Activated CD4-positive, alpha-beta T cell treated with anti-CD3 and anti-CD28 coated beads for 4 hours (primary cell): ENCODE measurements at places on chromosomes 5 and 9.

DNA sequence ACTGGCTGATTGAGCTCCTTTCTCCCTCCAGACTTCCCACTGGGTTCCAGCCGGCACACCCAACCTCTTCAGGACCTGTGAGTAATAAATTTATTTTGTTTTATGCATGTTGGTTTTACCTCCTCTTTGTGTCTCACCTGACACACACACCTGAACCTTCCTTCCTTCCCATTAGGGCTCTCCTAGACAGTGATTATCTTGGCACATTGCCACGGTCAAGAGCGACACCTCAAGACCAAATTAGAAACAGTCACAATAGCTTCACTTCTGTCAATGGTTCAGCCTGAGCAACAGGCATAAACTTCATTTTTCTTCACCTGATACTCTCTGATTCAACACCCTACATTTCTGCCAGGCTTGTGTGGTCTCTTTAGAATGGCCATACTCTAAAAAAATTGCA is 296.3 kb upstream of the SMARCA2 start:
- no peak for DNase-seq

DNA sequence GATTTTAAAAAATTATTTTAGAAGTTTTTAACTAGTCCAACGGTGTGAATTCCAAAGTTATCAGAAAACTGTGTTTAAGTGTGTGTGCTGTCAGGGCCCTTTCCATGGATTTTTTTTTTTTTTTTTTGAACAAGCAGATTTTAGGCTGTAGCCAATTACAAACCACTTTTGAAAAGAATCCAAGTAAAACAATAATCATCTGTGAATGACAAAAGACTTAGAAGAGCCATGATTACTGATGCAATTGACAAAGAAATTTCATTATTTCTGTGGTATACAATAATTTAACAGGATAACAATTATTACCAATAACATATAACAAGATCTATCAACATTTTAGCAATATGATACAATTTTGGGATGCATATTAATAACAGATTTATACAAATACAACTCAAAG is 16.2 kb upstream of the PAIP1 start:
- DNase-seq: no peak

DNA sequence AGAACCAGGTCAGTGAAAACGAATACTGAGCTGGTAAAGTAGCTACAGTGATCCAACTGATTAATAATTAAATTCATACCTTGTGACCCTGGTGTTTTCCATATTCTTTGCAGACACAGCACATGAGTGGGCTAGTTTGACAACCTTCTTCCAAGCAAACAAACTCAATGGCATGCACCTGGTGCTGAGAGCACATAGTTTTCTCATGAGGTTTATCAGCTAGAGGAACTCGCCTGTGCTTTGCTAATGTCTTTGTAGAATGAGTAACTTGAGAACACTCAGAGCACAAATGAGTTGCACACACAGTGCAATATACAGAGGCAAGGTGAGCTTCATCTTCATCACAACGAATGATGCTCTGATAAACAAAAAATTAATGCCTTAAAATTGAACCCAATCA is 12.6 kb downstream of the TRIM23 start:
- DNase-seq: no peak

- DNase-seq: no peak
Measured at GRCh38 chr5:82119889-82120288, 148.1 kb downstream of the ATG10 start.
